ENCODE measurements at places on chromosomes 2 and 18.

- no peak for DNase-seq
Measured at GRCh38 chr2:70985283-70985688, 6.9 kb downstream of the ANKRD53 start.

GRCh38 chr2:46018773-46019591 lies 278.2 kb upstream of the EPAS1 start:
- DNase-seq, result no peak

GRCh38 chr2:233261819-233262555 lies 10.5 kb downstream of the ATG16L1 start:
- DNase-seq, result no peak

DNA sequence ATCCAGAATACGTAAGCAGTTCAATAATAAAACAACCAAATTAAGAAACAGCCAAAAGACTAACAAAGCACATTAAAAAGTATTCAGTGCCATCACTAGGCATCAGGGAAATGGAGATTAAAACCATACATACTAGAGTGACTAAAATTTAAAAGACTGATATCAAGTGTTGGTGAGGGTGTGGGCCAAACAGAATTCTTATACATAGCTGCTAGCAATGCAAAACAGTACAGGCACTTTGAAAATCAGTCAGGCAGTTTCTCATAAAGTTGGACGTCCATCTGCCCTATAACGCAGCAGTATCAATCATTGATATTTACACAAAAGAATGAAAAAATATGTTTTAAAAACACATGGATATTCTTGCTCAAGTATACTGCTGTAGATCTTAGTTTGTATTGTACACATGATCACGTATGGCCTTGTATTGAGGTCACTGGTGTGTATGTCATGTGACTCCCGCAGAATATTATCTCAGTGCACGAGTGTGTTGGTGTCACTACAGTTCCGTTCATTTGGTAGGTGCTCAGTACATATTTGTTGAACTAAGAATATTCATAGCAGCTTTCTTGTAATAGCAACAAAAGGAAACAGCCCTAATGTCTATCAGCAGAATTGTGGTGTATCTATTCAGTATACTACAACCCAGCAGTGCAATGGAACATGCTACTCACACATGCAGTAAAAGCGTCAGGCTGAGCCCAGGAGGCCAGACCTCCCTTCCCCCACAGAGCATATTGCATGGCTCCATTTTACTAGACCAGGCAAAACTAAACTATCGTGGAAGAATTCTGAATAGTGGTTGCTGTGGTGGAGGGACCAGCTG lies 28.6 kb downstream of the ZNF407 start:
- DNase-seq, result no peak

DNA sequence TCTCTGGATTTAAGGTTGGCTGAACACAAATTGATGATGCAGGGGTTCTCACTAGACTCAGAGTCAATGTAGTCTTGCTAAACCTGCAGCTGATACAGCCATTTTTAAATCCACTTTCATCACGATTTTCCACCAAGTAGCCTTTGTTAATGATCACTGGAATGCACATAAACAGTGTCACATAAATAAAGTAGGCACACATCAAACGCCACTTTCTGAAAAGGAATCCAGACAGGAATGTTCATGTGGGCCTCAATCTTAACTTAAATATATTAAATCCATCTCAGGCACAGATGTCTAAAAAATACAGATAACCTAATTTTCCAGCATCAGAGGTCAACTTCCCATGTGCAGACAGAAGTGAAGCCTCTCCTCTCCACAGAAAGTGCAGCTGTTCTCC lies 58.3 kb downstream of the LAMA1 start:
- DNase-seq, result no peak

DNA sequence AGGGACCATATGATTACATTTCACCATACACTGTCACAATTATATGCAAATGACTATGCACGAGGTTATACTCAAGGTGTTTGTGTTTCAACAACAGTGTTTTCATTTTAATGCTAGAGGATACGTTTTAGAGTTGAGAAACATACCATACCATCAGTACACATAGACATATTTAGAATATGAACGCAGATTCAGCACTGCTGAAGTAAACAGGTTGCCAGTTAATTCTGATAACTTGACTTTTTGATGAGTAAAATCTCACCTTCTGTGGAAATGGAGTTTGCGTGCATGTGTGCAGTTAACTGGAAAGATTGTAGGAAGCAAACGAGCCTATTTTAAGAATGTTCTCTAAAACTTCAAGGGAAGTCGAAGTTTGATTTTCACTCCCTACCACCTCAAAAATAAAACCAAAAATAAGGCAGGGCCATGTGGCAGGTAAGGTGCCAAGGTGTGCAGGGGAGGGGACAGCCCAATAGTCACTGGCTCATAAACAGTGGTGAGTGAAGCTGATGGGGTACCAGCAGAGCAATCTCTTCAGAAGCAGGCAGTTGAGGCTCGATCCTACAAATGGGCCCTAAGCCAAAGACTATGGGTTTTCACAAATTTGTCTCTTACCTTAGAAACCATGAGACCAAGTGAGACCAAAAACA lies 213.1 kb downstream of the IKZF2 start:
- no peak for DNase-seq

DNA sequence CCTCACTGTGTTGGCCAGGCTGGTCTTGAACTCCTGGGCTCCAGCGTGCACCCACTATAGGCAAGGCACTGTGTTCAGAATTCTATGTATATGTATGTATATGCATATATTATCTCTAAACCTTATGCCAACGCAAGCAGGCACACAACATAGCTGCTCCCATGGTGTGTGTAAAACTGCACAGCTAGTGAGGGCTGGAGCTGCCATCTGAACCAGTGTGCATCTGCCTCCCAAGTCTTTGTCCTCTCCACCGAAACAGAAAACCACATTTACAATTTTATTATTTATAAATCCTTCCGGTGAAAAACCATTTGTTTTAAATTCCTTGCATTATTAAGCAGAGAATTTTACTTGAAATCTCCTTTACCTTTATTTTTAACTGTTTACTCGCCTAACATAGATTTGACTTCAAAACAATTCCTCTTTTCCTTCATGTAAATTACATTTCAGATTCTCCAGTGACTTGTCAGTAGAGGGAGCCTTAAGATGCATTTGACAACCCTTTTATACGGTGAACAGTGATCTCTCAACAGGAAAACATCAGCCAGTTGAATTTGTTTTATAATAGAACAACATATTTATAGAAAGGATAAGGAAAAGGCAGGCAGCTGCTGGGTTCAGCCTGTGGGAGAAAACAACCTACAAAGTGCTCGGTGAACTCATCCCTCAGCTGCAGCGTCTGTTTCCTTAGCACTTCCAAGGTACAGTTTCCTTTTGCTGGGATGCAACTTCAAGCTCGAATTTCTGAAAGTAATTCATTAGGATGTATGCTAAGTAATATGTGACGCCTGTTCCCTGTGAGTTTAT lies 101.2 kb downstream of the MYT1L start:
- DNase-seq, result no peak

DNA sequence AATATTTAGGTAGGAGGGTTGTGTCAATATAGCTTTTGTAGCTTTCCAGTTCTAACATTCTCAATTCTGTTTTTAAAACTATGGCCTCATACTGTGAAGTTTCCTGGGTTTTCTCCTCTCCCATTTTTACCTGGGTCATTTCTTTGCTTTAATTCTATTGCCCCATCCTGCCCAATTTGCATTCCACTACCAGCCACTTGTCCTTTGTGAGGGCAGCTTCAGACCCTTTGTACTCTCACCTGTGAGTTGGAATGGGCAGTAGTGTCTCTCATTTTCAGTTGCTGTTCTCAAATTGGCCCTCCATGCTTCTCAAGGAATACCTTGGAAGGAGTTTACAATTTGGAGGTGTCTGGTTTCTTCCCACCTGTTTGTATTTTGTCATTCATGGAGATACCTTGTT lies 108.4 kb downstream of the CAMKMT start:
- no peak for DNase-seq

DNA sequence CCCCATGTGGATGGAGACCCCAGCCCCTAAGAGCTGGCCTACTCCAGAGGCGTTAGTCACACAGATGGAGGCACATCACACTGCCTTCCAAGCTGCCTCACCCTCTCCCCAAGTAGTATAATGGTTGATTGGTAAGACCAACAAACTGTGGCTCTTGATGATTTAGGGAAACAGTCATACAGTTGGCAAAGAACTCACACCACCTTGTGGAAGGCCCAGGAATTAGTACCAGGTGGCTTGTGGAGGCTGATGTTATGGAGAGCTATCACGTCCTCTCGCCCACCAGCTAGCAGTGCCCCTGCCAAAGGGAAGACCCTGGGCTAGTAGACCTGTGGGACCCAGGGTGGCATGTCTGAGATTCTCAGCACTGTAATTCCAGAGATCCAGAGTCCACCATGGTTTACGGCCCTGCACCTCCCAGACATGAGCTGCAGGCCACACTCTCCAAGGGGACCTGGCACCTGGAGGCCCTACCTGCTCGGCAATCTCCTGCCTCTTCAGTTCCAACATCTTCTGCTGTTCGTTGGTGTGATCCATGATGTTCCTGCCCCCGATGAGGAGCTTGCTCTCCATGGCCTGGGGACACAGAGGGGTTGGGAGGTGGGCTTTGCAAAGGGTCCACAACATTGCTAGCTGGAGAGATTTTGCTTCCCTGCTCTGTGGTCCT lies 26.3 kb downstream of the KIF3C start:
- DNase-seq, result peak; percentile 41

- no peak for DNase-seq
Measured at GRCh38 chr2:226320076-226320948, 479.3 kb downstream of the IRS1 start.

- DNase-seq, result no peak
Measured at GRCh38 chr2:56369316-56369715, 185.5 kb downstream of the CCDC85A start.

- DNase-seq, result no peak
Measured at GRCh38 chr2:41725901-41726300, 321.9 kb upstream of the PKDCC start.

- DNase-seq, result peak; percentile 92
Measured at GRCh38 chr2:187994464-187995331, 297.0 kb upstream of the GULP1 start.

GRCh38 chr2:233084488-233084887 lies 24.3 kb downstream of the INPP5D start:
- no peak for DNase-seq

GRCh38 chr2:88331239-88331638 lies 121.3 kb downstream of the FOXI3 start:
- no peak for DNase-seq

DNA sequence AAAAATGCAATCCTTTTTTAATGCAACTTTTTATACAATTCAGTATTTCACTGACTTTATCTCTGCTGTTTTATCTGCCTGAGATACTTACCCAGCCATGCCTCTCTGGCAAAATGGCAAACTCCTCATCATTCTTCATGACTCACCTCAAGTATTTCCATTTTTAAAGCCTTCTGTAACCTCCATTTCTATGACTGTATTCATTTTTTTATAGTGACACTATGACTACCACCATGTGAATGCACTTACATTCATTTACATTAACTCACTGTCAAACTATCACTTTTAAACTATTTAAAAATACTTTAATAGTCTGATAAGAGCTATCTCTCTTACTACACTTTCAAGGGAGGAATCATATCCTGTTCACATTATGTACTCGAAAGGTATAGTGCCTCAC lies 99.4 kb upstream of the SCN7A start:
- no peak for DNase-seq

GRCh38 chr2:113149553-113150257 lies 22.3 kb downstream of the IL1RN start:
- no peak for DNase-seq

DNA sequence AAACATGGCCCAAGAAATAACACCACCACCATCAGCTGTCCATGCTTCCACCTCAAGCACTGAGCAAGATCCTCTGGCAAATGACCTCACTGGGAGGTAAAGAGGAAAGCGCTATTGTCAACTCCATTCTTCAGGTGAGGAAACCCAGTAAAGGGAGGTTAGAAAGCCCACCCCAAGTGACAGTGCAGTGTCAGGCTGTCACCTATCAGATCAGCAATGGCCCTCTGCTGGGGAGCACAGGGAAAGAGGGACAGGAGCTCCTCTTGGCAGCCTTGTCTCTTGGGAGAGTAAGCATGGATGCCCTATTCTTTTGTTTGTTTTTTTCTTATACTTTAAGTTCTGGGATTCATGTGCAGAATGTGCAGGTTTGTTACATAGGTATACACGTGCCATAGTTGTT lies 104.3 kb upstream of the DAPL1 start:
- no peak for DNase-seq

DNA sequence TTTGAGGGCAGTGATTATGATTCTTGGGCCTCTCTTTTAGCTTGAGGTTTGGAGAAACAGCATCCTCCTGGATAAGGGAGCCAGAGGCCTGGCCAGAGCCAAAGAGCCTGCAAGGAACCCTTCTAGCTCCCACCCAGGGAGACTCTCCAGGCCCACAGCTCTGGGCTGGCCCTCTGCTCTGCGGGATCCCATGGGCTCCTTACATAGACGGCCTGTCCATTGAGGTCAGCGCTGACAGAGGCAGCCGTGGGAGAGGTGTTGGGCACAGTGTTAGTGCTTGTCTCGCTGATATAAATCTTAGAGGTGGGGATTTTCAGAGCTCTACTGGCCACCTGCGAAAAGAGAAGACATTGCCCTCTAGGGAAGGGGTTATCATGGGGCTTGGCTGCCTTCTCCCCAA lies 67.2 kb downstream of the XDH start:
- no peak for DNase-seq

DNA sequence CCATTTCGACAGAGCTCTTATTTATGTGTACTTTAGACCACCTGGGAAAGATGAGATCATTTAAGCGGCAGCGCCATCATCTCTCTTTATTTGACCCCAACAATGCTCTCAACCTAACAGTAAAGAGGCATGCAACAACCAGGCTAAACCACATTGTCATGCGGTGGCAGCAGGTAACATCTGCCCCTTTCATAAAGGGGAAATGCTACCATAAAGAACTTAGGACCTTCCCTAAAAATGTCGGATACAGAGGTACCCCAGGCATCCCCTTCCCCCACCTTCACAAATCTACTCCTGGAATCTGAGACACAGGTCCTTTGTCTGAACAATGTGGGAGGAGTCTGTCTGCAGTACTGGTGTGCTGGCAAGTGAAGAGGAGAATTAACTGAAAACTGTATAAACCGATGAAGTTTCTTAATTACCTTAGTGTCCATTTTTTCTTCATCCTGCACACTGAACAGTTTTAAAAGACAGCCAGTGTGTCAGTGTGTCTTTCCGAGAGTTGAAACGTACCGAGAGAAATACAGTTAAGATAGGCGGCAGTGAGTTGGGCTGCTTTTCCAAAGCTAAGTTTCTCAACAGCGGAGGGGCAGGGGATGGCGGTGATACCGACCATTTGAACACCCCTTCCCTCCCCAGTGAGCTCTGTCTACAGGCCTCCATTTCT lies 1.9 kb downstream of the MEX3C start:
- DNase-seq, result peak; percentile 74

DNA sequence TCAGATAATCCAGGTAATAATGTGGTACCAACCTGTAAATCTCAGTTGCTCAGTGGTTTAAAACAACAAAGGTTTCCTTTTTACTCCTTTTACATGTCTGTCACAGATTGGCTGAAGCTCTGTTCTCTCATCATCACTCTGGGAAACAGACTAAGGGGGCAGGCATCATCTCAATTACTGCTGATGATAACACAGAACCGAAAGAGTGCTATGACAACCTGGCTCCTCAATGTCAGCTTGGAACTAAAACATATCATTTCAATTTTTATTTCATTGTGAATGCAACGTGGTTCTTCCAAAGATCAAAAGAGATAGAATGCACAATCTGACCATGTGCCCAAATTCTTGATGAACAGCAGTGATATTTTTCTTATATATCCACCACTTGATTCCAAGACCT lies 1315.0 kb upstream of the CDH2 start:
- no peak for DNase-seq

GRCh38 chr2:32489061-32489460 lies 132.2 kb downstream of the BIRC6 start:
- no peak for DNase-seq

- DNase-seq, result no peak
Measured at GRCh38 chr2:158499383-158499782, 42.6 kb downstream of the PKP4 start.
